Esophagus (tissue), 2 donors: ENCODE measurements at places on chromosomes 11 and 22. TPM values are rescaled to one million over a fixed set of nuclear protein-coding genes. Genes with fewer than 3 reads are reported as not detected.

SLC29A2 gene
- polyA plus RNA-seq: 7.8 TPM

RPL27A gene
- 4,238 TPM for polyA plus RNA-seq

SCGB1D2 gene
- polyA plus RNA-seq: not detected

CD6 gene
- 1.4 TPM for polyA plus RNA-seq

KIRREL3 gene
- polyA plus RNA-seq: 0.12 TPM

EHD1 gene
- 28.7 TPM for polyA plus RNA-seq

HMOX1 gene
- polyA plus RNA-seq: 74.0 TPM

C11orf21 gene
- 0.42 TPM for polyA plus RNA-seq

ILK gene
- 63.3 TPM for polyA plus RNA-seq

OR52E8 gene
- polyA plus RNA-seq: not detected

KREMEN1 gene
- polyA plus RNA-seq: 31.4 TPM

YPEL1 gene
- polyA plus RNA-seq: 1.3 TPM

GP1BB gene
- 9.0 TPM for polyA plus RNA-seq

VWCE gene
- polyA plus RNA-seq: 0.34 TPM

P2RX6 gene
- polyA plus RNA-seq: 0.16 TPM

PHLDA2 gene
- polyA plus RNA-seq: 19.6 TPM

CARD16 gene
- polyA plus RNA-seq: 32.7 TPM
